Choroid plexus epithelial cell (primary cell): ENCODE measurements at places on chromosomes 1 and 21.

DNA sequence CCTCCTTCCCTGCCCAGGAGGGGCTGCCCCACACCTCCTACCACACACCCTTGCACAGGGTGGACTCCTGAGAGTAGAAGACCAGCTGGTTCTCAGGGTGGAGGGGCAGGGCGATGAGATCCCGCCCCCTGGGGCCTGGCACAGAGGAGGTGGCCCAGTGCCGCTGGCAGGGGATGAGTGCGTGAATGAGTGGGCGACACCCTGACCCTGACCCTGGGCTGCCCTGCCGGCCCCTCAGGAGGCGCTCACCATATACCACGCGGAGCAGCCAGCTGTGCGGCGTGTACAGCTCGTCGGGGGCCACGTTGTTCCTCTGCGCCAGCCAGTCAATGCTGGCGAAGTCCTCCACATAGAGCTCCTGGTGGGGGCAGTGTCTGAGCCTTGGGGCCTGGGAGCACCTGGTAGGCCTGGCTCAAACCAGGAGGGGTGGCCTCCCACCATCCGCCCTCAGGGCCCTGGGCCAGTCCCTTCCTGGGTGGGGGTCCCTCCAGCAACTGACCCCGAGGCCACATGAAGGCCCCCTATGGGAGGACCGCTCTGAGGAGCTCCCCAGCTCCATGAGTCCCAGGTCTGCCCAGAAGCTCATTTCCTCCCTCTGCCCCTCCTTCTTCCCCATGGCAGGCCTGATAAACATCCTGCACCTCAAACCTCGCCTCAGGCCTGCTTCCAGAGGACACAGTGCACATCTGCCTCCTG lies 13.0 kb downstream of the LSS start:
- no peak for DNase-seq

DNA sequence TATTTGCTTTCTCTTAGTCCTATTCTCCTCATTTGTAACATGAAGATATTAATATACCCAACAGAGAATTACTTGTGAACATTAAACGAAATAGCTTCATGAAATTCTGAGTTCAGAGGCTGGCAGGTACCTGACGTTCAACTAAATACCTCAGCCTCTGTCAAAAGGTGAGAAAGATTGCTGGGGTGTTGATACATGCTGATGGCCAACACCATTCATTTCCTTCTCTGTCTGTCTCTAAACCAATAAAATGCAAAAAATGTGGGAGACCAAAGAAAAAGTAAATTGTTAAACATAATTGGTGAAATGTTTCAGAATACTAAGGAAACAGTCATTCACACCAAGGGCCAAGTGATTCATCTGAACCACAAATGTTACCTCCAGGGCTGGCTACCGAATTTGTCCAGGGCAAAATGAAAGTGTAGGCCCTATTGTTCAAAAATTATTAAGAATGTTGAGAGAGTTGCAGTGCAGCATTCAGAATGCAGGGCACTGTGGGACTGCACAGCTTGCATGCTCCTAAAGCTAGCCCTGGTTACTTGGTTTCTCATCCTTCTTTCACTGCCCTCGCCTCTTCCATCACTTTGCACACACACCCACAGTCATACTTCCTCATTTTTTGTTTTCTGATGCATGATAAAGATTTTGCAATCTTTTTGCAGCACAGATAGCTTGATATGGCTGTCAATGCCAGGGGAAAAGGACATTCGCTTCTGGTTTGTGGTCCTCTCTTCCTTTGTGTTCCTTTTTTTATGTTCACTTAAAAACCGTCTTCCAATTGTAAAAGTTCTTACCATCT lies 414.3 kb upstream of the NR5A2 start:
- DNase-seq = peak; percentile 50

DNA sequence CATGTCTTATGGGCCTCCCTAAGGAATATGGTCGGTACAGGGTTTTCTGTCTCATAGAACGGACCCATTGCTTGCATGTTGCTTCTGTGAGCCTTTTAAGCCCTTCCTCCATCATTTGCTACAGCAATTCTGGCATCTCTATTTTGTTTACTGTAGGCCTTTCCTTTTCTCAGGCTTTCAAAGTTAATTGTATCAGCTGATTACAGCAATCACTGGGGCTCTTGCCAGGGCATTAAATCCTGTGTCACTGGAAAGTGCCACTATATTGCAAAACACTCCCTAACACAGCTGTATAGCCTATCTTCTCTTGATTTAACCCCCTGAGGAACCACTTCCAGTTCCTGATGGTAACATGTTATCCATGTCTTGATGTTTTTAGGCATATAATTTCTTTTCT lies 156.5 kb downstream of the PDE4B start:
- DNase-seq = peak; percentile 25

DNA sequence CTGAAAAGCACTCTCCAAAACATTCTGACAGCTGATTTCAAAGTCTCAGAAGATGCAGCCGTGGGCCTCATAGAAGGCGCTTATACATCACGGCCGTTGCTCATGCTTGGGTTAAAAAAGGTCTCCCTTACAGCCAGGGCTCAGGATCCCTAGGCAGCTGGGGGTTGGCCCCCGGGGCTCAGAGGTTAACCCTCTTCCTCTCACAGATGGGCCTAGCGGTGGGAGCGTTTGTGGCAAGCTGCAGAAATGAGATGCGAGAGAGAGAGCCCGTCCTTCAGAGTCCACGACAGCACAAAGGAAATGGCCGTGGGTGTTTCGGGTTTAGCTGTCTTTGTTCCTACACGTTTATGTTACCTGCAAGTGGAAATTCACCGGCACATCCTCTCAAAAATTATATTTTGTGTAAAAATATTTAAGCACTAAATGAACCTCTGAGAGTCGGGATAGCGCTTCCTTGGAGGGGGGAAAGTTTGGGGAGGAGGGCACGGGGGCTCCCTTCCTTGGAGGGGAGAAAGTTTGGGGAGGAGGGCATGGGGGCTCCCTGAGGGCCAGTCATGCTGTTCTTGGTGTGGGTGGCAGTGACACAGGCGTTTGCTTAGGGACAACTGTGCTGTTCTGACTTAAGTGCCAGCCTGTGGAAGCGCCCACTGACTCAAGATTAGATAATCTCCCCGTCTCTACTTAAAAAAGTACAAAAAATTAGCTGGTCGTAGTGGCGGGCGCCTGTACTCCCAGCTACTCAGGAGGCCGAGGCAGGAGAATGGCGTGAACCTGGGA lies 20.5 kb upstream of the PRDM15 start:
- no peak for DNase-seq

DNA sequence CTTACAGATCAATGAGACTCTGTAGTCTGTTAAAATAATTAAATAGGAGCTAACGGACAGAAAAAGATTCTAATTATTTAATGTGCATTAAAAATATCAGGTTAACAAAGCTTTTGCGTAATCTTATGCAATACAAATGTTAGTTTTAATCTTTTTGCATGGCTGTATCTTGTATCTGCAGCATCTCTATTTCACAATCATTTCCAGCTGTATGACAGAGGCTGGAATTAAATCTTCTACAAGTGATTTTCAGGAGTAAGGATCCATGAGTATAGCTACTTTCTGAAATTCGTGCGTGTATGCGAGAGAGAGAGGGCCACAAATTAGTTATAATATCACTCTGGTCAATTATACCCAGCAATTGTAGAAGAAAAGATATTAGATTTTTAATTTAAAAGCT lies 1446.8 kb downstream of the NCAM2 start:
- DNase-seq = no peak

DNA sequence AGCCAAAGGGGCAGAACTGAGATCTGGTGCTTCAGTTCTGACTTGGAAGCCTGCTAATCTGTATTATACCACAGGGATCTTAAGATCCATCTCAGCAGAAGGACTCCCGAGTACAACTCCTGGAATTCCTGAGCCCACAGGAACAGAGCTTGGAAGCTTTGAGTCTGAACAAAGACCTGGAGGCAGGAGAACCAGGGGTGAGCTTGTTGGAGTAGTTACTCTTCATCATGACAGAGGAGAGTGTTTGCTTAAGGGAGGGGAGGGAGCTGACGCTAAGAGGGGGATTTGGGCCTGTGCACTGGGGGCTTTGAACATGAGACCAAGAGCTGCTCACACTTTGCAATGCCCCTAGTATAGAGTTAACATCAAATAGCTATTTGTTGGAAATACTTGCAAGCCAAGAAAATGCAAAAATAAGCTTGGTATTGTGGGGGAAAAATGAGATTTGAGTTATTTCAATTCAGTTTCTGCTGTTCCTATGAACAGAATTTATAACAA lies 41.1 kb upstream of the TRABD2B start:
- no peak for DNase-seq

- no peak for DNase-seq
These were observed 225.3 kb downstream of the MRPL39 start for GRCh38 chr21:25381936-25382452.

- peak; percentile 30 for DNase-seq
These were observed 481.8 kb downstream of the USP25 start for GRCh38 chr21:16211339-16212303.

GRCh38 chr1:93528412-93528811 lies 80.5 kb downstream of the FNBP1L start:
- DNase-seq = no peak

GRCh38 chr1:234862944-234863515 lies 253.1 kb upstream of the IRF2BP2 start:
- DNase-seq = peak; percentile 63

GRCh38 chr1:81007024-81007423 lies 793.7 kb upstream of the ADGRL2 start:
- DNase-seq = no peak

DNA sequence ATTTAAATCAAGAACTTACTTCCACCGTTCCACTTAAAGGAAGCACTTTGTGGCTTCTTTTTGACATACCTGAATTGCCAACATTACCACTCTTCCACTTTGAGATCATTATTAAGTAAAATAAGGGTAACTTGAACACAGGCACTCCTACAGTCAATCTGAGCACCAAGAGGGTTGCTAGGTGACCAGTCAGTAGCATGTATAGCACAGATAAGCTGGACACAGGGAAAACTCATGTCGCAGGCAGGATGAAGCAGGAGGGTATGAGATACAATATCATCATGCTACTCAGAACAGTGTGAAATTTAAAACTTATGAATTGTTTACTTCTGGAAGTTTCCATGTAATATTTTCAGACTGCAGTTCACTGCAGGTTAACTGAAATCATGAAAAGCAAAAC lies 47.0 kb upstream of the RAP1GAP start:
- DNase-seq = no peak

DNA sequence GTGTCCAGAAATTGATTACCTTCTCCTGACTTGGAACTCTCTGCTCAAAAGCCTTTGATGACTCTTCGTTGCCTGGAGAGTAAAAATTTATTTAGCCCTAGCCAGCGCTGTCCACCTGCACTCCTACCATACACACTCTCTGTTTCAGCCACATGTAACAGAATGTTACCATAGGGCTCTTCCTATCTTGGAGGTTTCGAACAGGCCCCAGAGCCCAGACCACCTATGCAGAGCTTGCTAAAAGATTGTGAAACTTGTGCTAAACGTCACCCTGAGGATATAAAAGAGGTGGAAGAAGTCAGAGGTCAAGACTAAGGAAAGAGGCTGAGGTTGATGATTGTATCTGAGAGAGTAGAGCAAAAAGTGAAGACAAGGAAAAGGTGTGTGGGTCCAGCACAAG lies 237.0 kb upstream of the HOOK1 start:
- no peak for DNase-seq

DNA sequence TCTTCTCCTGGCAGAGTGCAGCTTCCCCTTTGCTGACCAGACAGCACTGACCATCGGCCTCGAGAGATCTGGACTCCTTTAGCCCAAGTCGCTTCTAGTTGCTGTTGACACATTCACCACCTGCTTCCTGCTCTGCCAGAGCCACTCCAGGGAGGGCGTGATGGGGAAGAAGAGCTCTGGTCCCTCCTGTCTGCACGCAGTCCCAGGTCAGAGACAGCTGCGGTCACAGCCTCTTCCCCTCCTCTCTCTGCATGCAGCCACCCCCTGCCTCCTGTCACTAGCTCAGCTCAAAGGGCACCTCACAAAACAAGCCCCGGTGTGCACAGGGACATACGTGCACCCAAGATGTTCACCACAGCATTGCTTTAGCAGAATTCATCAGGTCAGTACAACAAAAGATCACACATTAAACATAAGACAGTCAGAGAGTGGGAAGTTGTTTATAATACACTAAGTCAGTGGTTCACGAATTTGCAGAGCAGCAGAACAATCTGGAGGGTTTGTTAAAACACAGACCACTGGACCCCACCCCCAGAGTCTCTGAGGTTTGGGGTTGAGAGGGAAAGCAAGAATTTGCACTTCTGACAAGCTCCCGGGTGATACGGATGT lies 132.9 kb downstream of the SYF2 start:
- no peak for DNase-seq

DNA sequence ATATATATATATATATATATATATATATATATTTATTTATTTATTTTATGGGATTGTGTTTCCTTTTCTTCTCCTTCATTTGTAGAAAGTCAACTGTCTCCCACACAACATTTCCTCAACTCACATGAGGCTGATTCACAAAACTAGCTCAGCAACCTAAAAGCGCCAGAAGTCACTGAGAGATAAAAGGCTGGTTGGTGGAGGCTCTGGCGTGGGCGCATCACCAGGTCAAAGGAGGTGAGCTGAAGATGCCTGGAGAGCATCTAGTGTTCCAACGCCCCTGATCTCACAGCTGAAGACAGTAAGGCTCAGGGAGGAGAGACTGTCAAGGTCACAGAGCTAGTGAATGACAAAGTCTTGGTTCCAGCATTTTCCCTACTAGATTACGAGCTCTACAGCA lies 78.0 kb downstream of the HLCS start:
- DNase-seq = no peak

DNA sequence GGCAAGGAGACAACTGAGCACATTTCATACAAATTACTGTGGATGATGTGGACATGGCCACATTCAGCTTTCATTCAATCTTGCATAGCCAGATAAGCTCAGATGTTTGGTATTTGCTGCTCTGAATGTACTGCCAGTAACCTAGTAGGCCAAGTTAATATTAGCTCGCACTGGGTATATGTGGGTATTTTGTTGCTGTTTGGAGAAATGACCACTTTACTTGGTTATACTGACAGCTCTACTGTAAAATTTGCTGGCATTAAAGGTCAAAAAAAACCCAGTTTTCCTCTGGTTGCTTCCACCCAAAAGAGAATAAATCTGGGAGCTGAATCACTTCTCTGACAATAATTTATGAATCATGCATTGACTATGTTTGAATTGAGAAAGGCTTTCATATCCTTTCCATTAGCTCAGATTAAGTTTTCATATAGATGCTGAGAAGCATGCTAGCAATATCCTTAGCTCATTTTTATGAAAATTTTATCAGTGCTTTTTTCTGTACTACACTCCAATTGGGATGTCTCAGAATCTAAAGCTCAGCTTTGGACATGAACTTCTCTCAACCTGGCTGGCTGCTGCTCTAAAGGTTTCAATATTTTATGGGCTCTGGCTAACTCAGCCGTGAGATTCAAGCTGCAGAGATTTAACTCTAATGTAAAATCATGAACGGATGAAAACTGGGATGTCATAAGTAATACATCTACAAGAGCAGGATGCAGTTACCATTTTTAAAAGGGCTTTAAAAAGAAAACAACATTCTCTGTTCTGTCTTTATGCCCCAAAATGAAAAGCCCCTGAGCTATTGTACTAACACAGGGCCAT lies 330.0 kb downstream of the BARHL2 start:
- DNase-seq = peak; percentile 30
